ENCODE measurements at places on chromosomes 6 and 20.

- no peak for DNase-seq
Observed at GRCh38 chr6:132506869-132507808, 5.8 kb downstream of the STX7 start.

- DNase-seq: no peak
Observed at GRCh38 chr20:5890773-5891441, 59.4 kb downstream of the TRMT6 start.

DNA sequence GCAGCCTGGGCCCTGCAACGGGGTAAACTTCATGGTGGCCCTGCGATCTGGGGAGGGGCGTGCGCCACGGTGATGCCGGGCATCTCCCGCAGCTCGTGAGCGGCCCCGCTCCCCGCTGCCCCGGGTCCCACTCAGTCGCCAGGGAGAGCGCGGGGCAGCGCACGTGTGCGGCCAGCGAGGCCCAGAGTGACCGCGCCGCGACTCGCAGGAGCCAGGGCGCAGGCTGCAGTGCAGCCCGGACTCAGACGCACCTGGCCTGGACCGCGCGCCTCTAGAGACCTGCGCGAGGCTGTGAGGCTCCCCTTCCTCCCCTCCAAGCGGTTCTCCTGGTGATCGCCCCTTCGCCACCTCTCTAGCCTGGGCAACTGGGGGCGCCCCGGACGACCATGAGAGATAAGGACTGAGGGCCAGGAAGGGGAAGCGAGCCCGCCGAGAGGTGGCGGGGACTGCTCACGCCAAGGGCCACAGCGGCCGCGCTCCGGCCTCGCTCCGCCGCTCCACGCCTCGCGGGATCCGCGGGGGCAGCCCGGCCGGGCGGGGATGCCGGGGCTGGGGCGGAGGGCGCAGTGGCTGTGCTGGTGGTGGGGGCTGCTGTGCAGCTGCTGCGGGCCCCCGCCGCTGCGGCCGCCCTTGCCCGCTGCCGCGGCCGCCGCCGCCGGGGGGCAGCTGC lies 652 bp downstream of the BMP6 start:
- DNase-seq: no peak

GRCh38 chr6:33235221-33235634 lies 26.9 kb downstream of the RING1 start:
- no peak for DNase-seq

- no peak for DNase-seq
Observed at GRCh38 chr6:143691155-143691554, 13.4 kb downstream of the PHACTR2 start.

GRCh38 chr6:1436334-1437306 lies 47.2 kb downstream of the FOXF2 start:
- DNase-seq: peak; percentile 18

DNA sequence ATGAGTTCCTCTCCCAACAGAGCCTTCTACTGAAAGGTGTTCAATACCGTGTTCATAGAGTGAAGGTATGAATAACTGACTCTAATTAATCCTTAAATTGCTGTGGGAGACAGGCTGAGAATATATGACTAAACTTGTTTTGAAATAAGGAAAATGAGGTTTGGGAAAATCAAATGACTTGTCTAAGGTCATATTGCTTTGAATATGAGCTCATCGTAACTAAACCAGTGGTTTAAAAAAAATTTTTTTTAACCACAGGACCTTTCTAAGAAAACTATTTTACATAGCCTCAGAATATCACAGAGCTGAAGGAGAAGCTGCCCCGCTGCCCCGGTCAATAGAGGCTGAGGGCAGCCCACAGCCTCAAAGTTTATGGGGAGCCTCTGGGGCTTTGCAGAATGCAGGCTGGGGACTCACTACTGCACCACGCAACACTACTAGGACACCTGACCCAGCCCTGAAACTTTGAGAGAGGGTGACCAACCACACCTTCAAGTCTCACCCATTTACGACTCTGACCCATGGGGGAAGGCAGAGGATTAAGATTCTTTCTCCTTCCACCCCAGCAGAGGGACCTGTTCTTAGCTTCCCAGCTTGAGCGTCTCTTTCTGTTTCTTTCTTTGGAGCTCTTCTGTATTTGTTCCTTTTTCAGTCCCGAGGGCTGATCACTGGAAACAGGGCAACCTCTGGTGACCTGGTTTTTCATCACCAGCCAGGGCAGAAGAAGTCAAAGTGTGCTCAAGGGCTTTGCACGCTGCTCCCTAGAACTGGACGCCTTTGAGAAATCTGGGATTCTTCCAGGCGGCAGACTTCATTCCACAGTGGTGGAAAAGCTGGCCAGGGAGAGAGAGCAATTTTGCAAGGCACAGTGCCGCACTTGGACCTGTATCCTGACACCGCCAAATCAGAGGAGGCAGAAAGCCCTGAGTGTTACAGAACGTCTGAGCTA lies 220.2 kb downstream of the ATXN1 start:
- DNase-seq: no peak

GRCh38 chr6:56381801-56382251 lies 134.4 kb upstream of the COL21A1 start:
- no peak for DNase-seq

GRCh38 chr6:82589509-82590206 lies 226.0 kb downstream of the TPBG start:
- DNase-seq: no peak

- DNase-seq: no peak
Observed at GRCh38 chr20:5188736-5189135, 61.9 kb downstream of the CDS2 start.

GRCh38 chr6:106107043-106107613 lies 21.0 kb downstream of the PRDM1 start:
- no peak for DNase-seq

GRCh38 chr6:37698264-37699137 lies 818 bp upstream of the MDGA1 start:
- DNase-seq: peak; percentile 59

- no peak for DNase-seq
Observed at GRCh38 chr6:128025478-128025877, 124.6 kb upstream of the THEMIS start.

- DNase-seq: no peak
Observed at GRCh38 chr20:36850759-36851158, 25.2 kb upstream of the TLDC2 start.

DNA sequence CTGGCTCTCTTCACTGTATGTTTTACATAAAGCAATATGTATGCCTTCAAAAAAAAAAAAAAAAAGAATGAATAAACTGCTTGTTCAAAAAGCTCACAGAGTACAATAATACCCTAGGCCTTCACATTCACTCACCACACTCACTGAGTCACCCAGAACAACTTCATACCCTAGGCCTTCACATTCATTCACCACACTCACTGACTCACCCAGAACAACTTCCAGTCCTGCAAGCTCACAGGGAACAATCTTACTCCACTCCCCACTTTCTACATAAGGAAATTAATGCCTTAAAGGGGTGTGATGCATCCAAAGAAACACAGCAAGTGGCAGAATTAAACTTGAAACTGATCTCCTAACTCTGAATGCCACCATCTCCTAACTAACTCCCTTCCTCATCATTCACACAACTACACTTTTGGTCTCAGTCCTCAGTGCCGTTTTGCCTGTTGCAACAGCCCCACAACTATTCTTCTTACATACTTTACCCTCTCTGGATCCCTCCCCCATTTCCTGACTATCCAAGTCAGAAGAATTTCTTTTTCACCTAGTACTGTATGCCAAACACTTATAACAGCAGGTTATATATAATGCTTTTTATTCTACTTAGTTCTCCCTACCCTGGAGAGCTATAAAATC lies 34.2 kb downstream of the NHSL1 start:
- no peak for DNase-seq

DNA sequence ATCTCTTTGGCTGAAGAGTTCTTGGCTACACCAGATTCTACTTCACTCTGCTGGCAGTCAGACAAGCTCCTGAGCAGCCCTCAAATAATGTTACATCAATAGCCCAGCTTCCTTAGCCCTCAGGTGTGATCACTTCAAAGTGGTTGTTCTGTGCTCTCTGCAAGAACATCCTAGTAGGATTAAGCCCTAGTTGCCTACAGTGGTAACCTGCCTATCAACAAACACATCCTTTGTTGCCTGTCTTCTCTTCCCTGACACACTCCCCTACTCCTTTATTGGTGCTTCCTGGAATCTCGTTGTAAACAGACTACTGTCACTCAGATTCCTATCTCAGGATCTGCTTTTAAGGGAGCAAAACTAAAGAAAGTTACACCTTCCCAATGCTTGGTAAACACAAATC lies 45.1 kb upstream of the TASP1 start:
- DNase-seq: no peak

GRCh38 chr6:90445533-90446108 lies 141.3 kb downstream of the MAP3K7 start:
- no peak for DNase-seq

DNA sequence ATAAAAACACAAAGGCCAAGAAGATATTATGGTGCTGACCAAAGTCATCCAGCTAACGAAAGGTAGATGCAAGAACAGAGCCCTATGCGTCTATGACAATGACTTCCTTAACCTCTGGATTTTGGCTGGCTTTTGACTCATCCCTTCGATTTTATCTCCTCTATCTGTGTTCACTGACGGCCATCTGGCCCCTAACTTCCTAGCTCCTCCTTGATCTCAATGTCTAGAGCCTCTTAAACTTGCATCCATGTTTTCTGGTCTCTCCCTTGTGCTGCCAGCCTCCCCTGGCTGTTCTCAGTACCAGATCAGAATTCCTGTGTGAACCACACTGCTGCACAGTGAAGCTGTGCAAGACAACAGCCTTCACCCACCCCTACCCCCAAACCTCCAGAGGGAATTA lies 452.9 kb downstream of the UTRN start:
- no peak for DNase-seq

DNA sequence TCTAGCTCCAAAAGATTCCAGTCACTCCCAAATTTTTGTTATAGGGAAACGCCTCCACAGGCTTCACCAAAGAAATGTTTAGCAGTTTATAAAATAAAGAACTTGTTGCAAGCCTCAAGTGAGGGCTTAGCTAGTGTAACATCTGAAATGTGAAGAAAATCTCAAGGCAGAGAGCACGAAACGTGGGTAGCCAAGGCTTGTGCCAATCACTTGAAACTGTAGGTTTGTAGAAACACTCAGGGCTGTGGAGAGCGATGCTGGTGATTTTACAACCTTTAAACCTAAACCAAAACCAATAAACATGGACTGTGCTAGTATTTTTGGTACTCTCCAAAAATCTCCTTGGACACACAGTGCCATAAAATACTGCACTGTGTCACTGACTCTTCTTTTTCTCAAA lies 108.1 kb upstream of the TRAF3IP2 start:
- DNase-seq: no peak

DNA sequence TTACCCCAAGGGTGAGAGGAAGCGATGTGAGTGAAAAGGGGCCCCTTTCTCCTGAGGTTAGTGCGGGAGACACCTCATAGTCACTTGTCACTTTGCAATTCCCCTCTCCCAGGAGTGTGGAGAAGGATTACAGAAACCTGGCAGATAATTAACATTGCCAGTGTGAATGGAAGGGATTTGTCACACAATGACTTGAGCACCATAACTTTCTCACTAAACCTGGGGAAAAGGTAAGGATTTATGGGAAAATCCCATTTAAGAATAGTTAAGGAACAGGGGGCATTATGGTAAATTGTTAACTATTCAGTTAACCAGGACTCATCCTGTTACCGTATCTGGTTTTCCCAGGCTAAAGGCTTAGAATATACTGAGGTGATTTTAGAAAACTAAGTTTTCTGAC lies 219.5 kb upstream of the JAG1 start:
- DNase-seq: no peak

DNA sequence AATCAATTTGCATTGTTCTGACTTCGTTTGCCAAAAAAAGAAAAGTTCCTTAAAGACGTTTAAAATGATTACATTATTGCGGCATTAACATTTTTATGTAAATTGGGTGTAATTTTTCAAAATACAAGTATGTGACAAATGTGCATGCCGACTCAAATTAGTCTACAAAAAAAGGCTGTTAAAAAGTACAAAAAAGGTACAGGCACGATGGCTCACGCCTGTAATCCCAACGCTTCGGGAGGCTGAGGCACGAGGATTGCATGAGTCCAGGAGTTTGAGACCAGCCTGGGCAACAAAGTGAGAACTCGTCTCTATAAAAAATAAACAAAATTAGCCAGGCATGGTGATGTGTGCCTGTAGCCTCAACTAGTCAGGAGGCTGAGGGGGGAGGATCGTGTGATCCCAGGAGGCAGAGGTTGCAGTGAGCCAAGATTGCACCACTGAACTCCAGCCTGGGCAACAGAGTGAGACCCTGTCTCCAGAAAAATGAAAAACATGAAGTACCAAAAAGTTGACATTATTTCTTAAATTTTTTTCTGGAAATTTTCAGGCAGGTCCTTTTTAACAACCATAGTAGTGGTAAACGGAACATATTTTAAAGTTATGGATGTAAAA lies 90.2 kb downstream of the PTPN1 start:
- no peak for DNase-seq

- no peak for DNase-seq
Observed at GRCh38 chr20:5945963-5946362, 4.4 kb downstream of the TRMT6 start.

Measured in stimulated activated CD4-positive, alpha-beta T cell treated with anti-CD3 and anti-CD28 coated beads, Interleukin-12 subunit alpha, Interleukin-12 subunit beta, amount 100 ng/mL, for 4 hours (primary cell).